SK-MEL-5 (cell line): ENCODE measurements at places on chromosomes 3 and 15.

GRCh38 chr3:39121621-39122020, 14.1 kb downstream of the TTC21A start:
- no peak for DNase-seq

GRCh38 chr15:74053941-74054529, 28.3 kb downstream of the GOLGA6A start:
- peak; percentile 74 for DNase-seq

- DNase-seq = no peak
Measured at GRCh38 chr3:181703601-181704420, 7.9 kb upstream of the SOX2 start.

GRCh38 chr3:147119989-147120388, 286.4 kb downstream of the ZIC4 start:
- peak; percentile 62 for DNase-seq

GRCh38 chr3:16398648-16399047, 114.9 kb downstream of the RFTN1 start:
- peak; percentile 63 for DNase-seq

DNA sequence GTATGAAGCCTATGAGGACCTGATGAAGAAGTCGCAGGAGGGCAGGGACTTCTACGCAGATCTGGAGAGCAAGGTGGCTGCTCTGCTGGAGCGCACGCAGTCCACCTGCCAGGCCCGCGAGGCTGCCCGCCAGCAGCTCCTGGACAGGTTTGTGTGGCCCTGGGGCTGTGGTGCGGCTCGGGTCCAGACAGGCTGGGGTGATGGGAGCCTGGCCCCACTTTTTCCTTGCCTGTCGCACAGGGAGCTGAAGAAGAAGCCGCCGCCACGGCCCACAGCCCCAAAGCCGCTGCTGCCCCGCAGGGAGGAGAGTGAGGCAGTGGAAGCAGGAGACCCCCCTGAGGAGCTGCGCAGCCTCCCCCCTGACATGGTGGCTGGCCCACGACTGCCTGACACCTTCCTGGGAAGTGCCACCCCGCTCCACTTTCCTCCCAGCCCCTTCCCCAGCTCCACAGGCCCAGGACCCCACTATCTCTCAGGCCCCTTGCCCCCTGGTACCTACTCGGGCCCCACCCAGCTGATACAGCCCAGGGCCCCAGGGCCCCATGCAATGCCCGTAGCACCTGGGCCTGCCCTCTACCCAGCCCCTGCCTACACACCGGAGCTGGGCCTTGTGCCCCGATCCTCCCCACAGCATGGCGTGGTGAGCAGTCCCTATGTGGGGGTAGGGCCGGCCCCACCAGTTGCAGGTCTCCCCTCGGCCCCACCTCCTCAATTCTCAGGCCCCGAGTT, 29.0 kb downstream of the PTPN23 start:
- DNase-seq = no peak

GRCh38 chr3:5151586-5151985, 29.5 kb downstream of the ARL8B start:
- no peak for DNase-seq

- no peak for DNase-seq
Measured at GRCh38 chr3:122966045-122966444, 61.5 kb downstream of the SEMA5B start.

DNA sequence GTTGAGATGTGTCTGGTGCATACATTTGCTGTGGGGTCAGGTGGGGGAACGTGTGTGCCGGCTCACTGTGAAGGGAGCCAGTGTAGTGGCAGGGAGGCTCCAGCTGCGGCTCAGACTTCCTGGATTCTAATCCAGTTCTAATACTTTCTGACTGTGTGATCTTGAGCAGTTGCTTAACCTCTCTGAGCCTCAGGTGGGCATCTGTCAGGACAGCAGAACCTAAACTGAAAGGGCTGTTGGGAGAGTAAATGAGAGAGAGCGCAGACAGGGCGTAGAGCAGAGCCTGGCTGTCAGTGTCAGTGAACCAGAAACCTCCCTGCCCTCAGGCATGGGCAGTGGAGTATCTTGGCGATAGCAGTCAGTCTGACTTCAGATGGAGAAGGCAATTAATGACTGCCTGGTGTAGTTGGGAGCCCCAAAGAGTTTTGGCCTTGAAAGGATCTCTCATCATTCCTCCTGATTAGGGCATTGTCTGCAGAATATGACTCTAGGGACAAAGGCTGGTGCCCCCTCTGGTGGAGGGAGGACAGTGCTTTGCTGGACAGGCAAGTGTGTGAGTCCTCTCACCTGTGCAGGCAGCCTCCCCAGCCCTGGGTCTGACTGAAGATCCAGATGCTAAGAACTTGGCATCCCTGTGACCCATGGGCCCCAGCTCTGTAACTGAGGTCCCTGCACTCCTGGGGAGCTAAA, 9.6 kb downstream of the KBTBD13 start:
- DNase-seq = peak; percentile 57

- DNase-seq = no peak
Measured at GRCh38 chr3:115852278-115852677, 229.0 kb downstream of the GAP43 start.

DNA sequence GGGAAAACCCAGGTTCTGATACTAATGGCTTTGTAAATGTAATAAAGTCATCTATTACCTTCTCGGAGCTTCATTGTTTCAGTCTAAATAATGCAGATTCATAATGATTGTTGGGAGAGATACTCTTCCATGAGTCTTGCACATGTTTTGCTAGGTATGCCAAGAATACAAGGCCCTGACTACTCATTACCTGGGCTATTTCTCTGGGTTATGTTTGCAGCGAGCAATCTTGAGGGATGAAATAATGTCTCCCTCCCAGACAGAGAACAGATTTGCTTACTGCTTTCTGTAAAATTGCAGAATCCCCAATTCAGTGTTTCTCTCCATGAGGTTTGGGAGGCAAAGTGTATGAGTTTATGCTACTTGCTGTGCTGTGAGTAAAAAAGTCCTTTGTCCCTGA, 6.2 kb upstream of the CLASP2 start:
- no peak for DNase-seq

DNA sequence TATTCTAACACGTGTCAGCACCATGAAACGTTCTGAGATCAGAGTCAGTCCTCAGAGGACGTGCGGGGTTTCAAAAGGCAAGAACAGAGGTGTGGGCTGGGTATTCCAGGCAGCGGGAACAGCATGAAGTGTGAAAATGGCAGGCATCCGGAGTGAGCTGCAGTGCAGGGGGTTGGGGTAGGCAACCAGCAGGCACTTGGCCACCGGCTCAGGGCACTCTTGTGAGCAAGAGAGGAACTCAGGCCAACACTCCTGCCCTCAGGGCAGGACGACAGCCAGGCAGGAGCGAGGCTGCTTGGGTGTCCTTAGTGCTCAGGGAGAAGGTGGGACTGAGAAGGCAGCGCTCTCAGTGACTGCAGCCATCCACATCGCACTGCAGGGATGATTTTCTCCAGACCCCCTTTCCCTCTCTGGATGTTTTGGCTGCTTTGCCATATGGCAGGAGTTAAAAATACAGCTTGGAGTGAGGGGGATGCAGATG, 151.1 kb downstream of the NUP210 start:
- DNase-seq = no peak

DNA sequence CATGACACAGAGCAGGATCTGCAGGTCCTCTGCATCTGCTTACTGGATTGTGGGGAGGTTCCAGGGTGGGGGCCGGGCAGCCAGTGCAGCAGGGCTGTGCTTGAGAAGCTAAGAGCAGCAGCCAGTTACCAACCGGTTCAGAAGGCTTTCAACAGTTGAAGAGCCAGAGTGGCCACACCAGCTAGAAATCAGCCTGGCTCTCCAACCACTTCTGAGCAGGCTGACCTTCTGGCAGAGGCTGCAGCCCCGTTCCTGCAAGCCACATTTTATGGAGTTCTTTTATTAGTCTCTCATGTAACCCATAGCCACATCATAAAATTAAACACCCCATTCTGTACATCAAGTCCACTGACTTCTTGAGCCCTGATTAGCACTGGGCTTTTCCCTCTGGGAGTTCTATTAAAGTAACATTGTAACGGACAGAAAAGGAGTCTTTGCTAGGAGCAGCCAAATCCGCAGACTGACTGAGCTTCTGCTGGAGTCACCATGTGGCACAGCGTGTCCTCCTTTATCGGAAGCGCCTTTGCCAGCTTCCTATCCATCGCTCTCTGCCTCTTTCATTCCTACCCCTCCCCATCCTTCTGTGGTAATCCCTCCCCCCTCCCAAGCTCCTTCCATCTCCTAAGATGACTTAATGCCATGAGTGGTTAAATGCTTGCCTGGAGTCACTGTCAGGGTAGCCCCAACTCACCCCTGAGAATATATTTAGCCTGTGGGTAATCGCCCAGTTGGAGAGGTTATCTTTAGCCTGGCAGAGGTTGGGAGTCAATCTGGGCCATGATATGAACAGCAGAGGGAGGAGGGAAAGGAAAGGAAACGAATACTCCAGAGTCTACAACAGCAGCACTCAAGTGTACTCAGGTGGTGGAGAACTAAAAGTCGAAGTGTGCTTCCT, 138.5 kb upstream of the HES1 start:
- DNase-seq = no peak

DNA sequence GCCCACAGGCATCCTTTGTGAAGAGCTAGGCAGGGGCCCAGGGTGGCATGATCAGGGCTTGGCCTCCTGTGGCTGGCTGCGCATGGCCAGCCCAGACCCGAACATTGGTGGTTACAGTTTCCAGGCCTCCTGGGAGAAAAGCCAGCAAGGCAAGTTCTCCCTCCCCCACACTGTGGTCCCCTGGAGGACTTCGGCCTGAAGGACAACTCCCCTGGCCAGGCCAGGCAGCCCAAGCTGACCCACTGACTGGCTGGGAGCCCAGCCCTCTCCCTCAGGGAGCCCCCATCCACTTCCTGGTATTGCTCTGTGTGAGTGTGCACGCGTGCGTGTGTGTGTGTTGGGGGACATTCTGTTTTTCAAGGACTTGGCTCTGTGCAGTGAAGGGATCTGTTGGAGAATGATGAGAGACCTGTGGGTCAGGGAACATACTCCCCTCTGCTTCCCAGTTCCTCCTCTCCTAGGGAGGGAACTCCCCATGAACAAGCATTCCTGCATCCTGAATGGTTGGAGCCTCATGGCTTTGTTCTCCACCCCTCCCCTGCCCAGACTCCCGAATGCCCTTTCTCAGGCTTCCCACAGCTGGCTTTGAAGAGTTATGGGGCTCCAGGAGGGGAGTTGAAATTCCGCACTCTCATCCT, 29.5 kb downstream of the CORO2B start:
- no peak for DNase-seq

GRCh38 chr3:4323246-4324027, 20.3 kb downstream of the SETMAR start:
- DNase-seq = no peak

- no peak for DNase-seq
Measured at GRCh38 chr3:124926426-124927101, 8.0 kb downstream of the MUC13 start.

GRCh38 chr3:88059380-88060170, 520 bp downstream of the ZNF654 start:
- no peak for DNase-seq

DNA sequence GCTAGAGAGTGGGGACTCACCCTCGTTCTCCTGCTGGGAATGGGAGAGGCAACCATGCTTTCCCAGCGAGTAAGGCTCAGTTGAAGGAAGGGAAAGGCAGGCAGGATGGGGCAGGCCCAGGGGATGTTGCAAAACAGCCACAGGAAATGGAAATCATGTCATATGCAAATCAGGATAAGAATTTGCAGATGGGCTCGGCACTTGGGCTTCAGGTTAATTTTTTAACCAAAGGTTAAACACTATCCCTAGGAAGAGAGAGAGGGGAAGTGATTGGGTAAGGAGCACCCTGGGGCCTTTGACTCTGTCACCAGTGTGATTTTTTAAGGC, 14.6 kb upstream of the PLA2G4E start:
- no peak for DNase-seq

DNA sequence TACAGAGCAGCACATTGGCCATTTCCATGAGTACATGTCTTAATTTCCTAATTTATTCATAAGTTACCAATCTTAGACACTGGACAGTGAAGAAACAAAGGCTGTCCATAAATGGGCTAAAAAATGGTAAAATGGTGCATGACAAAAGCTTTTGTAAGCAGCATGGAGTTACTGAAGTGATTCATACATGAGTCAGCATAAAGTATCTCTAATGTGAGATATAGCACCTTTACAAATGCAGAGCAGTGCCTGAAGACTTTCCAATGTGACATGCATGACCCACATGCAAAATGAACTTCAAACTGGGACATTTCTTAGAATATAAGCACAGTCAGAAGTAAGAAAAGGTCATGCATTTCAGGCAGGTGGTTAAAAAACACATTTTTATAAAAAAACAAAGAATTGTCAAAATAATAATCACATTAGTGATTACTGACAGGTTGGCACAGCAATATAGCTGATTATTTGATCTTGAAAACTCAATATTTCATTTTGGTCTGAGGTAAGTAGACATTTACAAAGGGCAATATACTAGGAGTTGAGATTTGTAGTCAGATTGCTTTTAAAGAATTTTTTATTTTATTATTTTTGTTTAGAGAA, 299.3 kb downstream of the PLCL2 start:
- DNase-seq = no peak

DNA sequence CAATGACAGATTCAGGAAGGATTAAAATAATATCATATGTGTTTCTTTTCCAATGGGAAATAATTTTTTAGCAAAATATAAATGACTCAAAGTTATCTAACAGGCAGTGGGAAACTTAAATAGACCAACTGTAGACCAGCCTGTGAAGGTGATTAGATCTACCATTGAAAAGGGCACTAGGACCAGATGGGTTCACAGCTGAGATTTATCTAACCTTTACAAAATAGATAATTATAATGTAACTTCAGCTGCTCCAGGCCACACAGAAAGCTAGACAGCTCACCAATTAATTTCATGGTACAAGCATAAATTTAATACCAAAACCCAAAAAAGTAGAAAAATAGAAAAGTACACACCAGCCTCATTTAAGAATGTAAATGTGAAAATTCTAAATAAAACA, 240.4 kb upstream of the MRPL3 start:
- DNase-seq = no peak

DNA sequence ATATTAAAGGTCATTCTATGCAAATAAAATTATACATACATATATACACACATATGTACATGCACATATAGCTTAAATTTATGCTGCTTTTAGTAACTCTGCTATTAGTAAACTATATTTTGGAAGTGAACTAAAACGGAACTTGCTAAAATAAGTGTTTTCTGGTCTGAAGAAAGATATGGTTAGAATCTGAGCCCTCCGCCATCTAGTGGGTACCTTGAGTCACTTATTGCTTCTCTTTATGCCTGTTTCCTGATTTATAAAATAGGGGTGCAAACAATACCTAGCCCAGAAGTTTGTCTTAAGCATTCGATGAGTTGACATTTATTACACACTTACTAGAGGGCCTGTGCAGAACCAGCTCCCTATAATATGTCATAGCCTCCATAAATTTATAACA, 255.7 kb downstream of the CNTN6 start:
- DNase-seq = peak; percentile 17
